ENCODE measurements at places on chromosomes 7 and 10.

GRCh38 chr10:129471447-129472175, 4.6 kb downstream of the MGMT start:
- DNase-seq: no peak

GRCh38 chr10:24718031-24718855, 5.4 kb downstream of the ARHGAP21 start:
- no peak for DNase-seq

- no peak for DNase-seq
These were observed 55.1 kb upstream of the ZPBP start for GRCh38 chr7:50147951-50148808.

GRCh38 chr10:13087601-13087985, 12.4 kb upstream of the OPTN start:
- DNase-seq: no peak

DNA sequence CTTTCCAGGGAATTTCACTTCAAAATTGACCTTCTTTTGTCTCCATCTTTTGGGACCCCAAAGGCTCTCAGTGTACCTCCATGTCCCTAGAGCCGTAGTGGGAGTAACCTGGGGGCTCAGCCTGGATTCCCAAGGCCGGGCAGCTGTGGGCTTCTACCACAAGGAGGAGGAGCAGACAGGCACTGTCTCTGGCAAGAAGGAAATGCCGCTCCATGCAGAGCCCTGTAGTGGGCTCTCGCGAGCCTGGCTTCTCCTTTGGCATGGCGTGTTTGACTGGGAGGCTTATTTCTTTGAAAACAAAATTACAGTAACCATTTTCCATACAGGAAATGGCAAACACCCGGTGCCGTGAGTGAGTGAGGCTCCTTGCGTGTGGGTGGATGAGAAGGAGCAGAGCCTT, 76.8 kb upstream of the FAM180A start:
- DNase-seq: no peak

- DNase-seq: no peak
These were observed 211.9 kb downstream of the GALNT17 start for GRCh38 chr7:71343892-71344291.

DNA sequence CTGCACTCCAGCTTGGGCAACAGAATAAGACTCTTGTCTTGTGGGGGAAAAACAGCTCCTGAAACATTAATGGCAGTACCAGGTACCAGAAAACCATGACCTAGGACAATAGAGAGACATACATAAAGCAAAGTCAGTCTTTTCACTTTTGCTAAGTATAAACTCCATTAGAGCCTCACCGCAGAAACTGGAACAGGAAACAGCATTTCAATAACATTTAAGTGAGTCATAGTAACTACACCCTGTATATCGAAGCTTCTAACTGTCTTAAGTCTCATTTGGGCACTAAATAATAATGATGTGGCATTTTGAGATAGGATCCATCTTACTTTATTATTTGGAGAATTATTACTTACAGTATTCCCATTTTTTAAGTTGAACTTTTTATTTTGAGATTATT, 517.8 kb upstream of the CELF2 start:
- DNase-seq: no peak

DNA sequence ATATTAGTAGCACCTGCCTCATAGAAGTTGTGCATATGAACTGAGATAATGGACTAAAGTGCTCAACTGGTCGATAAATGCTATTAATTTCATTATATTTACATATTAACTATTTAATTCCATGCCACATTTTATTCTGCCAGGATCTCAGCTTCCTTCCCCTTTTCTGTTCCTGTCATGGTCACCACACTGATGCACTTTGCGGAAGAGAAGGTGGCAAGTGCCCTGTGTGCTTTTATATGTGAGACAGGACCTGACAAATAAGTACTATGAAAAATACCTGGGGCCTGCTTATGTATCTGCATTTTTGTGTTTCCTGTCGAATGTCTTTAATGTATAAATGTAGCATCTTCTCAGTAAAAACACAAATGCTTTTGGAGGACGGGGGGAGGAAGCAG, 12.2 kb downstream of the ATP6V0E2 start:
- DNase-seq: no peak

- DNase-seq: no peak
These were observed 16.7 kb upstream of the GAD2 start for GRCh38 chr10:26199841-26200240.

DNA sequence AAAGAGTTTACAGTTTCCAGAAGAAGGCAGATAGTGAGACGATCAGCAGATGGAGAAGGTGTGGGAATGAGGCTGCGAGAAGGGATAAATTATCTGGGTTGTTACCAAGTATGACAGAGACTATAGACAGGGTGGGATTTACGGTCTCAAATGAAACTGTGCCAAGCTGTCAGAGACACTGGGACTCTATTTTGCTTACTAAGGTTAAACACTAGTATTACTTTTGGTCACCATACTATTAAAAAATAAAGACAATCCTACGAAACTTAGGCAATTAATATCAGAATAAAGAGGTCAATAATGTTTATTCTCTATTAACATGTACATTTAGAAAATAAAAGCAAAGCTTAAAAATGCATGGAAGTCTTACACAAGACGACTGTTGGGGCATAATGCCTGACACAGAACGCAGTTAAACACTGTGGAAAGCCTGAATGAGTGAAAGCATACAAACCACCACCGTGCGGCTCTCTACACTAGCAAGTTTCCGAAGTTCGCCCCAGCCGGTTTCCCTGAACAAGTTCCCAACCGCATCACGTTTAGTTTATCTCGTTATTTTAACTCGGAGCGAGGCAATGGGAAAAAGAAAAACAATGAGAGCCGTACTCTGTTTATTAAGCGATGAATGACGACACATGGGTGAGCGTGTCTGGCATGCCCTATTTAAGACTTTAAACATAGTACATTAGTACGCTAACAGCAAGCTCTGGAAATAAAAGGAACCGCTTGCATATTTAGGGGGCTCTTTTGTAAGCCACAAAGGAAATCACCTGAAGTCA, 909 bp upstream of the CC2D2B start:
- peak; percentile 3 for DNase-seq

DNA sequence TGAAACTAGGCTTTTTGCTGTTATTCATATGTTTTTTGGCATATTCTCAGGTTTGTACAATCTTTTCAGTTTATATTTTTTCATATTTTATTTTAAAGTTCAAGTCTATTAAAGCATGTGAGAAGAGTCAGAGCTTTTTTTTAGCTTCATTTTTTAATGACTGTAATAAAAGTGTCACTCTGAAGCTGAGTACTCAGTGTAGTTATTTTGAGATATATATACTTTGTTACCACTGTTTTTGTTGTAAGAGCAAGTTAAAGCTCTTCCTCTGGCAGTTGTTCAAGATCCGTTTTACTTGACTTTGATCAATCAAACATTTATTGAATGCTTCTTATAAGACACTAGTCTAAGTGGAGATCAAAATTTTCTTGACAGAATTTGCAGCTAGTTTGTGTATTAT, 37.5 kb downstream of the CASD1 start:
- no peak for DNase-seq

GRCh38 chr10:65811931-65812525, 1113.8 kb upstream of the LRRTM3 start:
- no peak for DNase-seq

- DNase-seq: no peak
These were observed 42.7 kb upstream of the A1CF start for GRCh38 chr10:50928190-50928552.

DNA sequence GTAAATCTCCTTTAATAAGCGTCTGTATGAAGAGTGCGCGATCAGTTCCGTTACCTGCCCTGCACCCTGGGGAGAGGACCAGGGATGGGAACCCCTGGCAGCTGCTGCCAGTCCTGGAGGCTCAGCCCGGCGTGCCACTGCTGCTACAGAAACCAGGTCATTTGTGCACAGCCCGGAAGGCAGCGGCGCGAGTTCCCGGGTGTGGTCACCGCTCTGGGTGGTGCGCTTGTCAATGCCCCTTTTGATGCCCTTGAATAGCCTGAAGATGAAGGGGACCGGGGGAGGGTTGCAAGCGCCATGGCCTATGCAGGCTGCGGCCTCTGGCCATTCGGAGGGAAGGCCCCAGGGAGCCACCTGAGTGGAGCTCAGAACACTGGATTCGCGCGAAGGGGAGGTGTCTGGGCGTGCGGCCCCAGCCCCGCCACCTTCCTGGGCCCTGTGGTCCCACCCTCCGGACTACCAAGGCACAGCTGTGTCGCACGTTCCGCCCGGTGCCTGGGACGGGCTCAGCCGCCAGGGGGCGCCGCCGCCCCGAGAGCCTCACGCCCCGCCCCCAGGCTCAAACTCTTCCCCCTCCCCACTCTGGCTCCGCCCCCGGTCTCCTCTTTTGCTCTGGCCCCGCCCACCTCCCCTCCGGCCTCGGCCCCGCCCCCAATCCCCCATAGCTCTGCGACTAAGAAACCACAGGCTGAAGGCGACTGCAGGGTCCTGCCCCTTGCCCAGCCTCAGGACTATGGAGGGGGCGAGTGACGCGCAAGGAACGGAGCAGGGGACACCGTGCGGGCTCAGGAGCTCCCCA, 16.5 kb downstream of the AP5Z1 start:
- no peak for DNase-seq

DNA sequence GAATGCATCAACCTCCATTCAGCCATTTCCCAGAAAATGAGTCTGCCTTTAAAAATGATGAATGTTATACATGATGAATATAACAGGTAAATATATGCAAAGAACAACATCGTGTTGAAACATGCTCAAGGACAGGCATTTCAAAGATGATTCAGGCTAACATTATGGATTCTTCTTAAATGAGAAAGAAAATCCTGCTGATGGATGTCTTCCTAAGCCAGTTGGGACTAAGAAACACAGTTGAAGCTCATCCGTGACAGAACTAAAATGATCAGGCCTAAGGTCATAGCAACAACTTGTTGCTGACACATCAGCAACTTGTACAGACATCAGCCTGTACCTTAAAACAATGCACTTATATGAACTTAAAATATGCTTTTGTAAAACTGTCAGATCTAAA, 267.9 kb downstream of the MAGI2 start:
- no peak for DNase-seq

GRCh38 chr7:1853986-1854865, 184.1 kb downstream of the ELFN1 start:
- no peak for DNase-seq

DNA sequence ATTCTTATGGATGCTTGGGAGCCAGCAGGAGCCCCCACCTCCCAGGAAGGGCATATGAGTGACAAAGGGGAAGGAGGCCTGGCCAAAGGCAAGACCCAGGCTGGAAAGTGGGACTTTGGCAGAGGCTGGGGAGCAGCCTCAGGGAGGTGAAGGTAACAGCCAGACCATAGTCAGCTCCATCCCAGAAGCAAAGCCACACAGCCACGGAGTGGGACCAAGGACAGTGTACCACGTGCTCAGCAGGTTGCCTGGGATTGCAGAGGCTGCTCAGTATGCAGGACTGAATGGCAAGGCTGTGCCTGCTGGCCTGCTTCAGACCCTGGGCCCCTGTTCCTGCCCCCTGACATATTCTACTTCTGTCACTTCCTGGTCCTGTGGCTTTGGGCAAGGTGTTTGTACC, 17.6 kb upstream of the GPR26 start:
- DNase-seq: no peak

- no peak for DNase-seq
These were observed 149.9 kb downstream of the CPED1 start for GRCh38 chr7:121138262-121138933.

- no peak for DNase-seq
These were observed 1.1 kb upstream of the DLG5 start for GRCh38 chr10:77927402-77928246.

- no peak for DNase-seq
These were observed 244.1 kb upstream of the DPP6 start for GRCh38 chr7:153808117-153808516.

DNA sequence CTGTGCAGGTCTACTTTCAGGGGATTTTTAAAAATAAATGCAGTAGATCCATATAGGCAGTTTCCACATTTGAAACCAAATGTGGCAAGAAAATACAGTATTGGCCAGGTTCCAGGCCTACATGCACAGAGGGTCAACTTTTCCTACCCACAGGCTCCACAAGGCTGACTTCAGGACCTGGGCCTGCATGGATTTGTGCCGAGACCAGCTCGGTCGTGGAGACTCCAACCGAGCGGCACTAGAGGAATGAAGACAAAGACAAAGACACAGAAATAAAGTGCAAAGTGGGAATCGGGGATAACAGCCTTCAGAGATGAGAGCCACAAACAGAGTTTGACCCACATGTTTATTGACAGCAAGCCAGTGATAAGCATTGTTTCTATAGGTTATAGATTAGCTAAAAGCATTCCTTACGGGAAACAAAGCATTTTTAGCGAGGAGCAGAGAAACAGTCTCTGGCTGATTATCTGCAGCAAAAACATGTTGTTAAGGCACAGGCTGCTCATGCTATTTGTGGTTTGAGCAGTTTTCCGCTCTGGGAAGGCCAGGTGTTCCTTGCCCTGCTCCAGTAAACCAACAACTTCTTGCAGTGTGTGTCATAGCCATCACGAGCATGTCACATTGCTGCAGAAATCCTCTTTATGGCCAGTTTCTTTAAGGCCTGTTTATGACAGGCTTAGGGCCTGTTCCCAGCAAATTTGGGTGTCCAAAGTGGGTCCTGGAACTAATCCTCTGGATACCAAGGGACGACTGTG, 52.6 kb downstream of the ZNF37A start:
- DNase-seq: no peak

- DNase-seq: no peak
These were observed 475.0 kb upstream of the ADARB2 start for GRCh38 chr10:2212244-2212834.

- DNase-seq: no peak
These were observed at the start of gene OGDHL for GRCh38 chr10:49761789-49762565. Gene OGDHL, minus strand, starts transcription at chr10:49762323. Its CDS starts 3,731 bp downstream, at chr10:49758592.

GRCh38 chr7:46494441-46494840, 573.4 kb upstream of the IGFBP3 start:
- DNase-seq: no peak

- no peak for DNase-seq
These were observed 312.6 kb upstream of the COBL start for GRCh38 chr7:51629206-51629605.

- DNase-seq: no peak
These were observed 121.6 kb upstream of the LYZL2 start for GRCh38 chr10:30750971-30751677.

DNA sequence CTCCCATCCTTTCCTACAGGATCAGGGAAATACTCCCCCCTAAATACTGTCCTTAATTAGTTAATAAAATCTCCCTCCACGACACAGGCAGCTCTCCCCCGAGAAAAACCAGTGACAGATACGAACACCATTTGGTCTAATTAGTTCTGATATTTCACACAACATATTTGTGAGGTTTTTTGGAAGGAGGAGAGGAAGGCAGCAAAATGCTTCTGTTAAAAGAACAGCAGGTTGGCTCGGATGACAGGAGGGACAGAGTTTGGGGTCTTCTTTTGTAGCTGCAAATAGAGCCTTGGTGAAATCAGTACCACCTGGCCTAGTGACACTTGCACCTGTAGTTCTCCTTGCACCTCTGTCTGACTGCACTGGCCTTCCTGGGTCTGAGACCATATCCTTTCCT, 507.0 kb downstream of the PLXNA4 start:
- no peak for DNase-seq

- no peak for DNase-seq
These were observed 197.3 kb downstream of the PTEN start for GRCh38 chr10:88060762-88061161.

GRCh38 chr7:105257338-105257737, 131.4 kb downstream of the SRPK2 start:
- no peak for DNase-seq
